ENCODE measurements at places on chromosomes 5 and 9.

DNA sequence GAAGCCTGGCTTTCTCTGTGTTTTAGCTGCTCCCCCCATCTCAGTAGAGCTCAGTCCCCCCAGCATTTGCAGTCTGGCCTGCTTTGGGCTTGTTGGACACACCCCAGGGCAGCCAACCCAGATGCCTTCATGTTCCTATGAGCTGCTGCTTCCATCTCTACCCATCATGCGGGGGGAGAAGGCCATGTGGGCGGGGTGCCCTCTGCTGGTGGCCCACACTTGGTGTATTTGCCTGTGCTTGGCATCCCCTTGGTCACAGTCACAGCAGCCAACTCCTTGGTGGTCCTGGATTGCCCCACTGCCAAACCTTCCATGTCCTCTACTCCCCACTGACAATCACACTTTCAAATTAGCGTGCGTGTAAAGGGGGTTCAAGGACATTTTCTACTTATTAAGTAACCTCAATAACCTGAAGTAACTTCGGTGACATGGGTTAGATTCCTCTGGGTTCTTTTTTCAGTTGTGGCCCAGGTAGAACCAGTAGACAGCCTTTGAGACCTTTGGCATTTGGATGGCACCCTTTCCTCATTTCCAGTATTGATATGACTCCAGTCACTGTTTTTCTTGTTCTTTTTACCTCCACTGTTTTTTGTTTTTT, 42.8 kb downstream of the SNX30 start:
- peak; percentile 80 for DNase-seq

DNA sequence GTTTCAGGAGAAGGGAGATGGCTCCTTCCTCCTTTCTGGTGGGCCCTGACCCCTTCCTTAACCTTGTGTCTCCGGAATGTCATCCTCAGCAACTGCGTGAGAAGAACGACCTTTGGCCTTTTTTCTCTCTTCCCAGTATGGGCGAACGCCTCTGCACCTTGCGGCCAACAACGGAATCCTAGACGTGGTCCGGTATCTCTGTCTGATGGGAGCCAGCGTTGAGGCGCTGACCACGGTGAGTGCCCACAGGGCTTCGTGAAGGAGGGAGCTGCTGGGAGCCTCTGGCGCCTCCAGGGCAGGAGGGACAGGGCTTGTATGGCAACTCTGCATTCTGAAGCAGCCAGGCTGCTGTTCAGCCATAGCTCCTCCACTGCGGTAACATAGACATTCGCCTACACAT, 68.0 kb upstream of the CTSL start:
- DNase-seq: no peak

DNA sequence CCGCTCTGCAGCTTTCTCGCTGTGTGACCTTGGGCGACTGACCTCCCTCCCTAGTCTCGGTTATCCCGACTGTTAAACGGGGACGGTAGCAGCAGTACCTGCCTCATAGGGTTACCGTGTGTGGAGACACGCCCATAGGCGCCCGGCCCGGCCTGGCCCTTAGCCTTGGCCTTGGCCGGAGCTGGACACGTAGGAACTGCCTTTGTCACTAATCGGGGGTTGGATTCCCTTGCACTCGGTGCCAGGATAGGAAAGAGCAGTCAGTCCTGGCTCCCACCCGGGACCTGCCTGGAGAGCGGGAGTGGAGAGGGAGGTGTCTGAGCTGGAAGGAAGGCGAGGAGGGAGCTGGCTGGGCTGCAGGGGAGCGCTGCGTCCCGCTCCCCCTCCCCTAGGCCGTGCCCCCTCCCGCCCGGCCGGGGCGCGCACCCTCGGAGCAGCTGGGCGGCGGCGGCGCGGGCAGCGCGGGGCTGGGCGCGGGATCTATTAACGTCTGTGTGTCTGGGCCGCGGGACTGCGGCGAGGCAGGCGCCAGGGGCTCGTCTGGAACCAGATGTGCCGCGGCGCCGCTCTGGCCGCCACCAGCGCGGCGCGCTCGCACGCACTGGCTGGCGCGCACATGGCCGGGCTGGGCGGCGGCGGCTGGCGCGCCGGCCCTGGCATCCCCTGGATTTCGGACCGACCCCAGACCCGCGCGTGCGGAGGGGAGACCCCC, 31.7 kb downstream of the PRRX2 start:
- DNase-seq: no peak

DNA sequence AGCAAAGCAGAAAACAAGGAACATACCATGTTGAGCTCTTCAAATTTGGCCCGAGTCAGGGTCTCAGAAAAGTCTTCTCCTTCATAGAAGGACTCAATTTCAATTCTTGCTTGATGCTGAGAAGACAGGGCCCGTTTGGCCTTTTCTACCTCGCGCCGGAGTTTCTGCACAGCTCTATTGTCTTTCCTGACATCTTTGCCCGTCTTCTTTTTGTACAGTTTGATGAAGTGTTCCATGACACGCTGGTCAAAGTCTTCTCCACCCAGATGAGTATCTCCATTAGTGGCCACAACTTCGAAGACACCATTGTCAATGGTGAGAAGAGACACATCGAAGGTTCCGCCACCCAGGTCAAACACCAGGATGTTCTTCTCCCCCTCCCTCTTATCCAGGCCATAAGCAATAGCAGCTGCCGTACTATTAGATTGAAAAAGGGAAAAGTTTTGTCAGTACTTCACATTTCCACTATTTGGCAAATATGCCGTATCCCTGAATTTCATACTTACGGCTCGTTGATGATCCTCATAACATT, 2.2 kb downstream of the HSPA5 start:
- DNase-seq: no peak

GRCh38 chr5:169768416-169768815, 131.3 kb downstream of the DOCK2 start:
- no peak for DNase-seq

GRCh38 chr9:122383992-122384461, 13.2 kb downstream of the PTGS1 start:
- DNase-seq: no peak

GRCh38 chr9:23717505-23717904, 108.5 kb downstream of the ELAVL2 start:
- no peak for DNase-seq

- no peak for DNase-seq
Measured at GRCh38 chr9:95725045-95725444, 150.4 kb upstream of the ERCC6L2 start.

- no peak for DNase-seq
Measured at GRCh38 chr5:86862093-86862492, 244.4 kb downstream of the COX7C start.

DNA sequence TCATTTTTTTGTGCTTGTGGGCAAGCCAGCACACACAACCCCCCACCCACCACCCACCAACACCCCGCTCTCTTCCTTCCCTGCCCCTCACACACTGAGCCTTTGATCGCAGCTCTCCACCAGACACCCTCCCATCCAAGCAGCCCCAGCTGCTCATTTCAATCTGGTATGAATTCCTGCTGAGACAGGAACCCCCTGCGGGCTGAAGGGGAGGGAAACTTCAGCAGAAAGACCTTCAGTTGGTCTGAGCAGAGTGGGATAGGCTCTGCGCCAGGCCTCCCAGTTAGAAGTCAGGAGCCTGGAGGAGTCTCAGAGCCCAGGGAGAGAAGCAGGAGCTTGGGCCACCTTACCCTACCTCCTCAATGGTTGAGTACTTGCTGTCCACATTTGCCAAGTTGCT, 7.2 kb downstream of the PCDHGC5 start:
- no peak for DNase-seq

Data from transverse colon (tissue), 4 donors.